8988T (cell line): ENCODE measurements at places on chromosomes 13 and 19.

GRCh38 chr19:29411113-29411581 is 114.6 kb upstream of the VSTM2B start:
- no peak for DNase-seq

DNA sequence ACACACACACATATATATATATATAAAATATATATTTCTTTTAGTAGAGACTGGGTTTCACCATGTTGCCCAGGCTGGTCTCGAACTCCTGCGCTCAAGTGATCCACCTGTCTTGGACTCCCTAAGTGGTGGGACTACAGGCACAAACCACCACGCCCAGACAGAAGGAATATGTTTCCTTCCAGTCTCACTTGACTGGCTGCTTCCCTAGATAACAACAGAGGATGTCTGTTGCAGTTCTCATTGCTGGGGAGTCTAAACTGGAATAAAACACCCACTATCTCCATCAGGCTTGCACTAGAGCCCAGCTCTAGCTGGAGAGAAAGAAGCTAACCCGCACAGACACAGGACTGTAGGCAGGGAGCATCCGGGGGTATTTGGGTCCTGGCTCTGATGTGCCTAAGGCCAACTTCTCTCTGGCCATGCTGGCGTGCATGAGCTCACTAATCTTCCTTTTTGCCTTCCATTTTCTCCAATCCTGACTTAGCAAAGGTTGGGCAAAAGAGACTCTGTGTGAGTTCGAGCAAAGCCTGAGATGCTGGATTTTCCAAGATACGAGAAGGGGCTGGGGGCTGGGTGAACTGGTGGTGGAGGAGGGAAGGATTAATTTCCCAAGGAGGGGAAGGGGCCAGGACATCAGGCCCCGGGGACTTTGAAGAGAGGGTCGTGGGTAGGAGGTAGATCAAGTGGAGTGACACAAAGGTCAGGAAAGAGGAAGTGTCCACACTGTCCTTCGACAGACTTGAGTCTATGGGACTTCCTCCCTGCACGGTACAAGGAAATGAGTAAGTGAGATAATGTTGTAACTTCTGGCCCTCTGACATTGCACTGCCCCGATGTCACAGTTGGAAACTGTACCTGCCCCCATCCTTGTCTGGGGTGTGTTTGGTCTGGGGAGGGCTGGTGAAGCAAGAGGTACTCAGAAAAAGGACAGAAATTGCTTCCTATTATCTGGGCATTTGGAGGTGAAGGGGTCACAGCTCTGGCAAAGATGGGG is 22.5 kb upstream of the ALOX5AP start:
- DNase-seq: no peak

DNA sequence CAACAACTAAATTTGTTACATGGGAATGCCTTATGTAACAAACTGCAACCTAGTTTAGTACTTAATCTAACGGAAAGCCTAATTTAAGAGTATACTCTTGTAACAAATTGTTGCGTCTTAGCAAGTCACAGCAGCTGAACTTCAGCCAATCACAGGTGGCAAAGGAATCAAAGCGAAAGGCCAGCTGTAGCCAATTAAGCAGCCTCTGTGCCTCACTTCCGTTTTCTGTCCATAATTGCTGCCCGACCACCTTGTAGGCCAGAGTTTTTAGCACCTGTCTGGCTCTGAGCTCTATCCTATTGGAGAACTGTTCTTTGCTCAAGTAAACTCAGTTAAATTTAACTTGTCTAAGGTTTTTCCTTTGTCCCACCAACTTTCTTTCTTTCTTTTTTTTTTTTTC is 18.1 kb upstream of the HSPH1 start:
- no peak for DNase-seq

GRCh38 chr19:10985502-10985901 is 24.7 kb downstream of the SMARCA4 start:
- no peak for DNase-seq

- no peak for DNase-seq
Measured at GRCh38 chr13:35672611-35673010, 196.1 kb upstream of the MAB21L1 start.

DNA sequence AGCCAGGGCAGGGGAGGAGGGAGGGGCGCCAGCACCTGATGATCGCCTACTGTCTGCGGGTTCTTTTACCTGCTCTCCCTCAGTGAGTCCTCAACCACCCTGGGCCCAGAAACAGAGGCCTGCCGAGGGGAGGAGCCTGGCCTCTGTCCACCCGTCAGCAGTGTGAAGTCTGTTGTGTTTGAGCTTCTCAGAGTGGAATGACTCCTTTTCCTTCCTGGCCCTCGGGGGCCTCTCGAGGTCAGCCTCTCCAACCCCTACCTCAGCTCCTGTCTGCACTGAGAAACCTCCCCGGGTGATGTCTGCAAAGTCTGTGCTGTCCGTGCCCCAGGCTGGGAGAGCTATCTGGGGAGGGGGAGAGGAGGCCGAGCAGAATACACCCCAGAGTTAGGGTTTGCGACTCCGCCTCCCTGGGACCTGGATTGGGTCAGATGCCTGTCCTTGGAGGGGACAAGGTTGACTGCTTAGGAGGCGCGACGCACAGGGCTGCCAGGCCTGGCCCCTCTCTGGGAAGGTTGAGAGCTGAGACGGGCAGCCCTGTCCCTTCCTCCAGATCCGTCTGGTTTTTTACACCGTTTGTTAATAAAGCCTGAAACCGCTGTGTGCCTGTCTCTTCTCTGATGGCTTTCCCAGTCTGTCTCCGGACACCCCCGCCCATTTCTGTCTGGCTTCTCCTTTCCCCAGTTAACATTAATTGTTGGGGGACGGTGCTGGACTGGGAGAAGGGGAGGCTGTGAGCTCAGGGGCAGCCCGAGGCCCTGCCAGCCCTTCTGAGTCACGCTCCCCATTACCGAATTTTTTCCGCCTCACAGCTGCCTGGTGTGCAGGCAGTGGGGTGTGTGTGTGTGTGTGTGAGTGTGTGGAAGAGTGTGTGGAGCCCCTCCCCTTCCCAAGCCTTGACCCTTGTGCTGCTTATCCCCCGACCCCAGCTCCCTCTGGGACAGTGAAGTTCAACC is 989 bp upstream of the SSC5D start:
- DNase-seq: no peak

GRCh38 chr19:40469011-40469410 is 2.2 kb downstream of the SPTBN4 start:
- DNase-seq: no peak

GRCh38 chr19:38433268-38433733 is at the start of gene RYR1:
TSS of gene RYR1 (plus strand) at chr19:38433691. CDS start at chr19:38433830, 139 bp downstream.
- no peak for DNase-seq

DNA sequence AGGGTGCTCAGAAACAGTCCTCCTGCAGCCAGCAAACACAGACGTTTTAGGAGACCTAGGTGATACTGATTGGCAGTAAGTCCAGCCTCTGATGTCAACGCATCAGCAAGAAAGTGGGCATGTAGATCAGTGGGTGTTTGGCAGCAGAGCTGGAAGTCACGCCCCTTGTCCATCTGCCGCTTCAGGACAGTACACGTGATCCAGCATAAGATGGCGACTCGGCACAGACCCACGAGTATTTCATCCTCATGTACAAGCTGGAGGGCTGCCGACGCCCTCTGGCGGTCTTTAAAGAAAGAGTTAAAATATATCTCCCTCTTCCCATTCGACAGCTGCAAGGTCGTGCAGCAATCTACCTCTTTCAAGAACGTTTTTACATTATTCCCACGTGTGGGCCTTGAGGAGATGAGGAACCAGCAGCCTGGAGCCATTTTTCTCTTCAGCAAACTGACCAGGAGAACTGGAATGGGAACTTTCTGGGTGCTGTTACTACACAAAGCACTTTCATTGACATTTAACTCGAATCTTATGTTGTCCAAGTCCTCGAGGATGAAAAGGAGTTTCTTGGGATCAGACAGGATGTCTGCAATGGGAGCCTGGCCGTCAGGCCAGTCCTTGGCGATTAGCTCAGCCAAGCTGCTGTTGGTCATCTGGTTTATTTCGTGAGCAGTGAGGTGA is 22.3 kb downstream of the NLRP11 start:
- peak; percentile 27 for DNase-seq

DNA sequence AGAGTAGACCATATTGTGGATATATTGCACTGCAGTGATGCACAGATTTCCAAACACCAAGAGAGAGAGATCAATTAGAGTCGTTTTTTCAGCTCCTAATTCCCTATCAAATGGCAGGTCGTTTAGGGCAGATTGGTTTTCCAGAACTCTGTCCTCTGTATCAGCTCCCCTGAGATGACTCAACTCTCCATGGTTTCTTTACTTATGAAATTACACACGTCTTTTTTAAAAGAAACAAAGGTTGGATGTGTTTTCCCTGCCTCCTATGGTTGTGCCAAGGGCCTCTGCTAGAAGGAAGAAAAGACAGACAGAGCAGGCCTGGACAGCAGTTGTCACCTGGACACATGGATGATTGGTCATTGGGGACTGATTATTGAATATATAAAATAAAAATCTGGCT is 478.1 kb upstream of the NBEA start:
- DNase-seq: no peak

DNA sequence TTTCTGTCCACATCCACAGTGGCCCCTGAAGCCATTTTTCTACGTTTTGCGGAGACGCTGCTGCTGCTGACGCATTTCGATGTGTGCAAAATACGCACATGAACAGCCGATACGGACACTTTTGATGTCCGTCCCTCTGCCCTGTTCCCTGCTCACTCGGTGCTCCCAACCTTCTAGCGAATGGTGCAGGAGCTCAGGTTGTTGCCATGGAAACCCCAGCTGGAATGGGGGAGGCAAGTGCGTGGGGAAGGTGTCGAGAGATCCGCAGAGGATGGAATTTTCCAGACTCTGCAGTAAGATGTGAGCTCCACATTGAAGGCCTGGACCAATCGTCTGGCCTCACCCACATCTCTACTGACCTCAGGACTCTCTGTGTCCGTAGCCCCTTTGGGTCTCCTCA is 109.2 kb upstream of the USP29 start:
- no peak for DNase-seq

- no peak for DNase-seq
Measured at GRCh38 chr13:79749984-79750551, 269.1 kb downstream of the NDFIP2 start.

GRCh38 chr13:23630349-23631093 is 60.3 kb downstream of the TNFRSF19 start:
- no peak for DNase-seq

GRCh38 chr19:46386151-46386550 is 27.2 kb downstream of the CCDC8 start:
- no peak for DNase-seq

DNA sequence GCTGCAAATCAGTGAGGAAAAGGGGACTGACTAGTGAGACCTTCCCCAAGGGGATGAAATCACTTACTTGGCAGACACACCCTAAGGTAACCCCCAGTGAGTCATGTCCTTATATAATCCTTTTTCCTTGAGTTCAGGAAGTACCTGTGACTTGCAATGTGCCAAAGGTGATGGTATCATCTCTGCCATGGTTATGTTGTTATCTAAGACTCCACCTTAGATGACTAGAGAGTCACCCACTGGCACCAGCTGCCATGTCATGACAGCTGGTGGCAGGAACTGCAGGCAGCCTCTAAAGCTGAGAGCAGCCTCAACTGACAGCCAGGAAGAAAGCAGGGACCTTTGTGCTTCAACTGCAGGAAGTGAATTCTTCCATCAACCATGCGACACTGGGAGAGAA is 12.5 kb downstream of the PBX4 start:
- no peak for DNase-seq

DNA sequence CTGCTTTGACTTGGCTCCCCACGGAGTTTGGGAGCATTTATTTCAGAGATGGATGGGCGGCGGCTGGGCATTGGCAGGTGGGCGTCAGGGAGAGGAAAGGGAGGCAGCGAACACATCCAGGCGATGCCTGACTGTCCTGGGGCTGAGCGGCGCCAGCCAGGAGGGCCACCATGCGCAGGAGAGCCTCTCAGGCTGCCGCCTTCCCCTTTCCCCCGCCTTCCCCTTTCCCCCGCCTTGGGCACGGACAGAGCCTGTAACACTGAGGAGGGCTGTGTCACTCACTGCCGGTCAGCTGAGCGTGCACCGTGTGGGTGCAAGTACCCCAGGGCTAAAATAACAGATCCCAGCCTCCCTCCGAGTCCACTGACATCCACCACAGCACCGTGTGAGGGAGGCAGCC is 11.4 kb downstream of the MCF2L start:
- DNase-seq: no peak

DNA sequence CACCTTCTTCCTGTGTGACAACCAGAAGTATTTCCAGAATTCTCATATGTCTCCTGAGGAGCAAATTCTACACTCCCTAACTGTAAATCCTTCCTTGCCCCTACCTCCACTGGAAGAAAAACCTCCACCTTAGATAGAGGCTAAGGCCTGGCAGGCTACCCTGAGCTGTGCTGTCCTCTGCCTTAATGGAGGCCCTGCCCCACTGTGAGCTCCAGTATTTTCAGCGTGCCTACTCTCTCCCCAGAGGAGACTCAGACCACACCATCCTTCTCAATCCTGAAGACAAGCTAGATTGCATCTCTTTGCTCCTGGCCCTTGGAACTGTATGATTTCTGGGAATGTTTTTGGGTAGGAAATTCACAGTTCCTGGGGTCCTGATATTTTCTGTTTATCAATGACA is 110.0 kb upstream of the OBI1 start:
- no peak for DNase-seq

DNA sequence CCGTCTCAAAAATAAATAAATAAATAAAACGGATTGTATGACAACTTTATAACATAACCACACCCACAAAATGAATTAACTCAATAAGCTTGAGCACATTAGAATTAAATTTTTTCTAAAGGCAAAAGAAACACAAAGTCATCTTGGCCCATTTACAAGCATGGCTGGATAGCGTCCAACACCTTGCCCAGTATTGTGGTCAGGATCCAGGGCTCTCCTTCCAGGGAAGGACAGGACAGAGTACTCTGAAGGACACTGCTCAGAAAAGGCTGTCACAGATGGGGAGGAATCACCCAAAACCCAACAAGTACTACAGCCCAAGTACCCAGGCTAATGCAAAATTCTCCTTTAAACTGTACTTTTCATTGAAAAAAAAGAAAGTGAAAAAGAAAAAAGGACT is 27.1 kb downstream of the SUGP2 start:
- DNase-seq: no peak

- DNase-seq: peak; percentile 28
Measured at GRCh38 chr13:27006519-27007161, 165.0 kb downstream of the USP12 start.

DNA sequence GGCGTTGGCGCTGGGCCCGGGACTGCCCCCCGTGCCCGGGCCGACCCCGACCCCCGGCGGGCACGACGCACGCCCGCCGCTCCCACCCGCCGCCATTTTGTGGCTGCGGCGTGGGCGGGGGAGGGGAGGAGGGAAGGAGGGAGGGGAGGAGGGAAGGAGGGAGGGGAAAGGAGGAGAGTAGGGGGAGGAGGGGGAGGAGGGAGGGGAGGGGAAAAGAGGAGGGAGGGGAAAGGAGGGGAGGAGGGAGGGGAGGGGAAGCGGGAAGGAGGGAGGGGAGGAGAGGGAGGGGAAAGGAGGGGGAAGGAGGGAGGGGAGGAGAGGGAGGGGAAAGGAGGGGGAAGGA is at the start of gene BTBD2:
Gene BTBD2 (minus strand): TSS at position 107 of the 343 bp plus-strand sequence. CDS start 11 bp downstream, at position 96.
- DNase-seq: no peak

GRCh38 chr13:40626561-40626960 is 39.9 kb downstream of the FOXO1 start:
- no peak for DNase-seq

- DNase-seq: no peak
Measured at GRCh38 chr13:44668688-44669087, 92.6 kb upstream of the TSC22D1 start.

- no peak for DNase-seq
Measured at GRCh38 chr13:100523981-100524386, 64.6 kb downstream of the GGACT start.
